ENCODE measurements at places on chromosomes 12 and 14.

- DNase-seq = no peak
These were observed 106.2 kb upstream of the LGR5 start for GRCh38 chr12:71333418-71333817.

GRCh38 chr14:85308531-85309300 lies 221.2 kb upstream of the FLRT2 start:
- no peak for DNase-seq

- DNase-seq = peak; percentile 38
These were observed 79.3 kb upstream of the TSPAN11 start for GRCh38 chr12:30847259-30847658.

GRCh38 chr12:24222968-24223367 lies 273.5 kb upstream of the SOX5 start:
- DNase-seq = no peak

DNA sequence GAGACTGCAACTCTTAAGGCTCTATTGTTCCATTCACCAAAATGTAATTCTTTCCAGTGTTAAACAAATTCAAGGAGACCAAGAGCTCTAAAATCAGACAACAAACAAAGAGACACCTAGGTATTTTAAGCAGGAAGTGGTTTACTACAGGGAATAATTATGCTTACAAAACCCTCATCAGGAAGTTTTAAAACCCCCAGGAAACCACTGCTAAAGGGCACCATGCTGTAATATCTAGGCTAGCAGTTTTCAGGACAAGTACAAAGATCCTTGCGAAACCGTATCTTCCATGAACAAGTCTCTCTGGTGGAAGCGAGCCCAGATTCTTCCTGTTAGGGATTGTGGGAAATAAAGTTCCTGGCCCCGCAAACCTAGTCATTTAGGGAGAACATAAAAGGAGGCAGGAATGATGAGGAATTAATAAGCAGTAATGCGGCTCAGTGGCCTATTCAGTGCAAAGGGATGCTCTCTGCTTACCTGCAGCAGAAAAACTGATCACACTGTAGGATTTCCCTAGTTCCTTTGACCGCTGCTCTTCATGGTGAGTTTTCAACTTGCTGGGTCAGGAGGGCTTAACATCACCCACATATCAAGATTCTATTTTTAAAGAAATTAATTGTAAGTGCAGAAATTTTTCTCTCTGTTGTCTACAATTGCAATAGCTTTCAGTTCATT lies 42.8 kb downstream of the ACSM4 start:
- DNase-seq = no peak

DNA sequence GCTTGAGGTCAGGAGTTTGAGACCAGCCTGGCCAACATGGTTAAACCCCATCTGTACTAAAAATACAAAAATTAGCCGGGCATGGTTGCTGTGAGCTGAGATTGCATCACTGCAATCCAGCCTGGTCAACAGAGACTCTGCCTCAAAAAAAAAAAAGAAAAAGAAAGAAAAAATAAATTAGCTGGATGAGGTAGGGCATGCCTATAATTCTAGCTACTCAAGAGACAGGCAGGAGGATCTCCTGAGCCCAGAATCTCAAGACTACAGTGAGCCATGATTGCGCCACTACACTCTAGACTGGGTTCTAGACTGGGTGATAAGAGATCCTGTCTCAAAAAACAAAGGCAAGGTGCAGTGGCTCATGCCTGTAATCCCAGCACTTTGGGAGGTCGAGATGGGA lies 16.9 kb downstream of the PPP4R3A start:
- DNase-seq = no peak

DNA sequence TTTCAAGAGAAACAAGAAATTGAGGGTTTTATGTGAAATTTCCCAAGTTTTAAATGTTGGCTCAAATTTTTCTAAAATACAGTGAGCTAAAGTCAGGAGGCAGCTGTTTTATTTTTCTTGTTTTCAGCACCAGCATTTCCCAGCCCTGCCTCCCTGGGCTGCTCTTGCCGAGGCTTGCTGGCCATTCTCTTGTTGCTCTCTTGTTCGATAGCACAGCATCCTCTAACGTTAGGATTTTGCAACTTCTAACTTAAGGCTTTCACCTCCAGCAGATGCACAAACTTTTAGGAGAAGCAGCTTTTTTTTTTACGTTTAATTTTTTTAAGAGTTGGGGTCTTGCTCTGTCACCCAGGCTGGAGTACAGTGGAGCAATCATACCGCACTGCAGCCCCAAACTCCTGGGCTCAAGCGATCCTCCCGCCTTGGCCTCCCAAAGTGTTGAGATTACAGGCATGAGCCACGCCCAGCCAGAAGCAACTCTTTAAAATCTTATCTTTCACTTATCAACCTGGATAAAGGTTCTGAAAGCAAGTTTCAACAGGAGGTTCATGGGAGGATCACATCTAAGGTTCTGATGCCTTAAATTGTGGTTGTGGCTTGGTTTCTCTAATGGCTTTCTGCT lies 40.2 kb downstream of the B4GALNT3 start:
- DNase-seq = no peak

GRCh38 chr12:749751-750270 lies 2.6 kb upstream of the WNK1 start:
- DNase-seq = no peak

GRCh38 chr14:103206836-103207387 lies 83.7 kb downstream of the TNFAIP2 start:
- DNase-seq = peak; percentile 92

GRCh38 chr12:47206450-47207339 lies 126.9 kb upstream of the AMIGO2 start:
- DNase-seq = no peak
